ENCODE measurements at places on chromosomes 12 and 14.

DNA sequence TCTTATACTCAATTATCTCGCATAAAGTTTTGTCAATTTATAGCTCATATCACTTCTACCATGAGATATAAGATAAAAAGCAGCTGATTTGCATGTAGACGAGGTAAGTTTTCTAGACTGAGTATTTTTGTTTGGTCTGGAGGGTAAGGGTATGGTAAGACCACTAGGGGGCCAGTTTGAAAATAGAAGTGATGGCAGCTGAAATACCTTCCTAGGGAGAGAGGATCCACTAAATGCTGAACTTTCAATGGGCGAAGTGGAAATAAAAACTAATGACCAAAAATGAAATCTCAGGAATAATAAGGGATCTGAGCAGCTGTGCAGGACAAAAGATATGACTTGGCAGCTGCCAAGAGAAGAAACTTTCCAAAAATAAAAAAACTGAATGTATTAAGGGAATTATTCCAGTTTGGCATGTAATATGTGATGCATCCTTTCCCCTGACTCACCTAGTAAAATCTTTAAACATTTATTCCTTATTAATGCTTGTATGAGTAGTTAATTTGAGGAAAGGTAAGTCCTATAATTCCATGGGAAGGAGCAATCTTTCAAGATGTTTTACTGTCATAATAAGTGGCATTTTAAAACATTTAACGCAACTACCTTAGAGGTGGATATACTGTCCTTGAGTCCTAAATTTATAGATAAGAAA lies 754.5 kb downstream of the C12orf50 start:
- DNase-seq, result no peak

DNA sequence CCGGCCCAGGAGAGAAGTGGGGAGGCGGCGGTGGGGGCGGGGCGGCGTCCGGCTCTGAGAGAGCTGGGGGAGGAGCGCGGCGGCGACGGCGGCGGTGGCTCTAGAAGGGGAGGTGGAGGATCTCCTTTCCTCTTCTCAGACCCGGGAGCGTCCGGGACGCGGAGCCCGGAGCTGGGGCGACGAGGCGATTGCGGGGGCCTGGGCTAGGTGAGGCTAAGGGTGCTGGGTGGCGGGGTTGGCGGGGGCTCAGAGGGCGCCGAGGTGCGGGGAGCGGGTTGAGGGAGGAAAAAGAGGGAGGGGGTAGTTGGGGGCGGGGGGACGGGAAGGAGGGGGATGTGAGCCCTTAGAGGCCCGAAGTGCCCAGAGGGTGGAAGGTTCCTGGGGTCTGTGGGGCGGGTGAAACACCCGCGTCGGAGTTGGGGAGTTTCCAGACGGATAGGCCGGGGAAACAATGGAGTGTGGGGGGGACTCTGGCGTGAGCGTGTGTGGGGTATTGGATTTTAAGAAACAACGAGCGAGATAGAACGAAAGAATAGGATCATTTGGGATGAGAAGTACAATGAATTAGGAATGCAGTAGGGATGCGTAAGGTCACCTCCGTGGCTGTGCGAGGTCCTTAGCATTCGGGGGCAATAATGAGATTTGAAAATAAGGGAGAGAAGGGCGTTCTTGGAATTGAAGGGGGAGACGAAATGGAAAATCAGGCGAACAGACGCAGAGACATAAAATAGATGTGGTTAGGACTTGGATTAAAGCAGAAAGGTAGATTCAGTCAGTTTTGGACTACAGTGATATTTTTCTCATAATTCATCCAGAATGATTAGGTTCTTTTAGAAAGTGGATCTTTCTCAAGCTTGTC lies at the start of gene SPATS2:
Gene SPATS2 (plus strand): TSS at position 82 of the 859 bp plus-strand sequence. CDS start 93,551 bp downstream, outside the sequence.
- no peak for DNase-seq

DNA sequence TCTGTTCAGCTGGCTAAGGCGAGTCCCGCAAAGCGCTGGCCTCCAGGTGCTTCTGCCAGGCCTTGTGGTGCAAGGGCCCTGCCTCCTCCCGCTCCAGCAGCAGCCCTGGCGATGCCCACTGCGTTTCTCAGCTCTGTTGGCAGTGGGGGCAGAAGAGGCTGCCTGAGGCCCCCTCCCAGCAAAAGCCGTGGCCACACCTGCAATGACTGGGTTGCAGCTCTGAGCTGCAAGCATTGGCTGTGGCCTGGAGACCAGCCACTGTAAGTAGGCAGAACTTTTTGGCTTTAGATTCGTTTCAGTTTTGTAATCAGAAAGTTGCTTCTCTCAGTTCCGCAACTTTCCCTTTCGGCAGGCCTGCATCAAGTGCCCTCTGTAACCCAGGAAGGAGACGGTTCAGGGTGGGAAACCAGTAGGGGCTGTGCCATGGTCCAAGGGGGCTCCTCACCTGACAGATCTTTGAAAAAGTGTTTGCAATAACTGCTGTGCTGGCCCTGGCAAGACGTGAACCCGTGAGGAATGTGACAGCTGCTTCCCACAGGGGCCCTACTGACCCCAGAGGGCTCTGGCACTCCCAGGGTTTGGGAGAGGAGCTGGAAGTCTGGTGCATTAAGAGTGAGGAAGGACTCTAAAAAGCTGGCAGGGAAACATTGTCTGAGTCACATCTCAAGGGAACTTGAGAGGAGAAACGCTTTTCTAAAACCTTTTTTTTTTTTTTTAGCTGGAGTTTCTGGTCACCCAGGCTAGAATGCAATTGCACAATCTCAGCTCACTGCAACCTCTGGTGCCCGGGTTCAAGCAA lies 54.5 kb upstream of the MAX start:
- DNase-seq, result no peak

DNA sequence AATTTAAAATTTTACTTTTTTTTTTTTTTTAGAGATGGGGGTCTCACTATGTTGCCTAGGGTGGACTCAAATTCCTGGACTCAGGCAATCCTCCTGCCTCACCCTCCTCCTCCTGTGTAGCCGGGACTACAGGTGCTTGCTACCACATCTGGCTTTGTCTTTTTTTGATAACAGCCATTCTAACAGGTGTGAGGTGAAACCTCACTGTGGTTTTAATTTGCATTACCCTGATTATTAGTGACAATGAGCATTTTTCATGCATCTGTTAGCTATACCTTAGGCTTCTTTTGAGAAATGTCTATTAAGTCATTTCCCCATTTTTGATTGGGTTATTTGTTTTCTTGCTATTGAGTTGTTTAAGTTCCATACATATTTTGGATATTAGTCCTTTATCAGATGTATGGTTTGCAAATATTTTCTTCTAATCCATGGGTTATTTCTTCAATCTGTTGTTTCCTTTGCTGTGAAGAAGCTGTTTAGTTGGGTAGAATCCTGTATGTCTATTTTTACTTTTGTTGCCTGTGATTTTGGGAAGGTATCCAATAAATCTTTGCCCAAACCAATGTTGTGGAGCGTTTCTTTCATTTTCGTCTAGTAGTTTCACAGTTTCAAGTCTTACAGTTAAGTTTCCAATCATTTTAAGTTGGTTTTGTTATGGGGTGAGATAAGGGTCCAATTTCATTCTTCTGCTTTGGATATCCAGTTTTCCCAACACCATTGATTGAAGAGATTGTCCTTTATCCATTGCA lies 86.1 kb downstream of the MYF5 start:
- no peak for DNase-seq

DNA sequence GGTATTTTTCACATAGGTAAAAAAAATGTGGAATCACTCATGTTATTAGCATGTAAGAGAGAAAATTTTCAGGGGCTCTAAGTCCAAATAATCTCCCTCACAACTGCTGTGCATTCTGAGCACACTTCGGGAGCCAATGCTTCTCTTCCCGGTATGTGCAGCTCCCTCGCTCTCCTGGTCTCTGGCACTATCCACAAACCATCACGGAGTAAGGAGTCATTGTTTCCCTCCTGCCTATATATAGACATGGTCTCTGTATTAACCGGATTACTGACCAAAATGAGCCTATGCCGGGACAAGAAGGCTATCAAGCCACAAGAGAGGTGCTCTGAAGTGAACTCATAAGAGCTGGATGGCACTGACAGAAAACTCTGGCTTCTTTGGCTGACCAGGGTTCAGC lies 13.4 kb downstream of the HECTD4 start:
- DNase-seq, result no peak

DNA sequence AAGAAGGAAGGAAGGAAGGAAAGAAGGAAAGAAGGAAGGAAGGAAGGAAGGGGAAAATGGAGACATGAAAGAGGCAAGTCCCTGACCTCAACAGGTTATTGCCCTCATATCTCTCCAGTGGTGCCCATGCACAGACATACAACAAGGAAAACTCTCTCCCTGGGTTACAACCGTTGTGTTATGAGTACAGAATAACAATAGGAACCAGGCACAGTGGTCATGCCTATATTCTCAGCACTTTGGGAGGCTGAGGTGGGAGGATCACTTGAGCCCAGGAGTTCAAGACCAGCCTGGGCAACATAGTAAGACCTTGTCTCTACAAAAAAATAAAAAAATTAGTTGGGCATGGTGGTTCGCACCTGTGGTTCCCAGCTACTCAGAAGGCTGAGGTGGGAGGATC lies 139.4 kb upstream of the HMGA2 start:
- DNase-seq, result no peak

DNA sequence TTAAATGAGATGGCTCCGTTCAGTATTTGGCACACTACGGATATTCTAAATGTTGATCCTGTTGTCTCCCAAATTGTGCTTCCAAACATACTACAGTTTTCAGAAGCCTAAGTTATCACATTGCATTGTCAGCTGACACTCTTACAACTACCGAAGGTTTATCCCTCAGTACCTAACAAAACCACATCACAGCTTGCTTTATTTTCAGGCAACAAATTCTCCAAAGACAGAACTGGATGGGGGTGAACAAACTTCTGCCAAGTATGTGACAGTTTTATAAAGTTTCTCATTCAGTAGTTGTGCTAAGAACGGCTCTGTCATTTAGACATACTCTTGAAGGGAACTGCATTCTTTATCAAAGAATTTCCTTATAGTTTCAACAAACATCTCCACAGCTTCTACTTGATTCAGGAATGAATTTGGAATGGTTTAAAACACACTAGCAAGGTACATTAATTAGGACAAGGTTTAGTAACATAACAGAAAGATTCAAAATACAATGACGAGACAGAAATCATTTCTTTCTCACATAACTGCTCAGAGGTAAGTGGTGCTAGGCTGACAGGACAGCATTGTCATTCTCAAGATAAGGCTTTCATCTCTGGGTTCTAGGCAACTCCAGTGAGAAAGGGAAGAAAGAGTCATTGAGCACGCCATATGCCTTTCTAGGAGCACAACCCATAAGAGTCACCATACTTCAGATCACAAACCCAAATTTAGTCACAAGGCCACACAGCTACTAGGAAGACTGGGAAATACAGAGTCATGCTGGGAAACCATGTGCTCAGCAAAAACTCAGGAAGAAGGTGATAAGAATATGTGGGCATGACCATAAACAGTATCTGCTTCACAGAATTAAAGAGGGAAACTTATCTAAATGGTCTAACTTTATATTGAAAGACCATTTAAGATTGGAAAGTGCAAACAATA lies 100.7 kb downstream of the DUSP6 start:
- DNase-seq, result no peak

DNA sequence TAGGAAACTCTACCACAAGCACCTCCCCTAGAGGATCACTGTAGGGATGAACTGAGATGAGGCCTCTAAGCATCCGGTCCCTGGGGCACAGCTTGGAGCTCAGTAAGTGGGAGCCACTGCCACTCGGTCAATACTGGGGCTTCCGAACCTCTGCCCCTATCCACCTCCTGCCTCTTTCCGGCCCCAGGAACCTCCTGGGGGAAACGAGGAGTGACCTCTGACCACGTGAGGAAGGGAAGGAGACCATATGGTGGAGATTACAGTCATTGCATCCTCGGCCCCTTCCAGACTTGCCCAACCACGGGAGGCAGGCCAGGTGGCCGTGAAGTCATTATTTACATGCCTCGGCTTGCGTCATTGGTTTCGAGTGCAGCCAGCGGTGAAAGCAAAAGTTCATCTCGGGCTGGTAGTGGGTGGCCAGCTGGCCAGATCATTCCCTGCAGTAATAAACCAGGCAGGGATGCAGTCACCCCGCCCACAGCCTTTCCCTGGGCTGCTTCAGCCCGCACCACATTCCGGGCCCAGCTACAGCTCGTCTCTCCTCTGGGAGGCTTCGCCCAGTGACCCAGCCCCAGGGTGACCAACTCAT lies 65.4 kb downstream of the C14orf132 start:
- DNase-seq, result no peak

- no peak for DNase-seq
These were observed 437.7 kb upstream of the FAR2 start for GRCh38 chr12:28711421-28711820.

GRCh38 chr14:56751471-56751870 lies 58.8 kb downstream of the OTX2 start:
- no peak for DNase-seq

GRCh38 chr12:76698966-76699365 lies 64.9 kb upstream of the ZDHHC17 start:
- no peak for DNase-seq

GRCh38 chr14:102419716-102420115 lies 57.0 kb downstream of the TECPR2 start:
- no peak for DNase-seq

- no peak for DNase-seq
These were observed 243.7 kb downstream of the BCAT1 start for GRCh38 chr12:24705216-24705615.

DNA sequence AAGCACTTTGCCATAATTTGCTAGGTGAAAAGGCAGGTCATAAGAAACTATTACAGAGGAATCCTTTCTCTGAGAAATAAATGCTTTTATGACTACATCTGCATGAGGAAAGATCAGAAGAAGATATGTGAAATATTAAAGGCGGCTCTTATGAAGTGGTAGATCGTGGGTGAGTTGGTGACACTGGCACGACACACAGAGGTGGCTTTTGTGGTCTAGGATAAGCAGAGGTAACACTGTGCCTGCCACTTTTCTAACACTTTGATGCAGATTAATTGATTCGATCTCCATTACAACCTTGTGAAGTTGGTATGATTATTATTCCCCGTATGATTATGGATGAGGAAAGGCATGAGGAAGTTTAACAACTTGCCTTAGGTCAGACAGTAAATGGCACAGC lies 60.0 kb upstream of the ELK3 start:
- DNase-seq, result no peak

DNA sequence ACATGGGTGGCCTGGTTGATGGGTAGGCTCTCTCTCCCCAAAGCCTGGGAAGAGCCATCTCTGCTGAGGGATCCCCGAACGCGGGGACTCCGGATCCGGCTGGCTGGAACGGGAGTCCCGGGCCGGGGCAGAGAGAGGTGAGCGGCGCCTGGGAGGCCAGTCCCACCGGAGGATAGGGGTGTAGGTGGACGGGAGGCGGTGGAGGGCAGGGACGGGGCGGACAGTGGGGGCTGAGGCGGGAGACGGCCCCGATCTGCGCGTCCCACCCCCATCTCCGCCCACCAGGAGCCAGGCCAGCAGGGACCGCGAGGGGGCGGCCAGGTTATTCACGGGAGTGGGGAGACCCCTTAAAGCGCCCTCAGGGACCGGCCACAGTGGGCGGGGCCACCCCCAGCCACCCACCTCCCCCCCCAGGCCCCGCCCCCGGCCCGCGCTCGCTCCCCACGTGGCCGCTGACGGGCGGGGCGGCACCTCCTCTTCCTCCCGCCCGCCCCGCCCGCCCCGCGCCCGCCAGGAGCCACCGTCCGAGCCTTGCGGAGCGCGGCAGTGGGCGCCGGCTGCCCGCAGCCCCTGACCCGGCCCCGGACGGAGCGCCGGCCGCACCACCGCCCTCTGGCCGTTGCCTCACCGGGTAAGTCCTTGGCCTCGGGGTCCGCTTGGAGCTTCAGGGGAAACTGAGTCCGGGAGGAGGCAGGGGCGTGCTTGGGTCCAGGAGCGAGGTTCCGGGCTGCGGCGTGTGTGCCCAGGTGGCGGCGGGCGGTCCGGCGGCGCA lies at the start of gene INF2:
Gene INF2 (plus strand): TSS at position 510 of the 772 bp plus-strand sequence. CDS start 11,748 bp downstream, outside the sequence.
- DNase-seq, result peak; percentile 28

- no peak for DNase-seq
These were observed 112.3 kb downstream of the ZFP36L1 start for GRCh38 chr14:68680541-68681051.
